ENCODE measurements at places on chromosomes 4 and X. TPM values are rescaled to one million over a fixed set of nuclear protein-coding genes. Genes with fewer than 3 reads are reported as not detected.

ENPEP gene
- 4.5 TPM for total RNA-seq

ZCCHC18 gene
- not detected for total RNA-seq

STATH gene
- total RNA-seq: not detected

ADH6 gene
- not detected for total RNA-seq

NDNF gene
- total RNA-seq: 0.22 TPM

SOD3 gene
- total RNA-seq: 0.25 TPM

EDA gene
- total RNA-seq: 5.2 TPM

ARMCX4 gene
- total RNA-seq: 0.15 TPM

RRH gene
- total RNA-seq: 0.42 TPM

CDX4 gene
- not detected for total RNA-seq

RIBC1 gene
- total RNA-seq: 0.61 TPM

RHOXF2 gene
- total RNA-seq: 0.12 TPM

CLNK gene
- total RNA-seq: not detected

MGARP gene
- total RNA-seq: 0.22 TPM

GPR34 gene
- total RNA-seq: not detected

SLIT2 gene
- total RNA-seq: 3.8 TPM

IGBP1 gene
- total RNA-seq: 50.7 TPM

ELK1 gene
- total RNA-seq: 57.0 TPM

CLGN gene
- 1.4 TPM for total RNA-seq

CXCL8 gene
- 1.8 TPM for total RNA-seq

PABPC1L2B gene
- total RNA-seq: not detected

Data from HCT116 (cell line).